ENCODE measurements at places on chromosomes 7 and 10.

GRCh38 chr7:2168615-2169311 is 64.0 kb downstream of the MAD1L1 start:
- DNase-seq: no peak

DNA sequence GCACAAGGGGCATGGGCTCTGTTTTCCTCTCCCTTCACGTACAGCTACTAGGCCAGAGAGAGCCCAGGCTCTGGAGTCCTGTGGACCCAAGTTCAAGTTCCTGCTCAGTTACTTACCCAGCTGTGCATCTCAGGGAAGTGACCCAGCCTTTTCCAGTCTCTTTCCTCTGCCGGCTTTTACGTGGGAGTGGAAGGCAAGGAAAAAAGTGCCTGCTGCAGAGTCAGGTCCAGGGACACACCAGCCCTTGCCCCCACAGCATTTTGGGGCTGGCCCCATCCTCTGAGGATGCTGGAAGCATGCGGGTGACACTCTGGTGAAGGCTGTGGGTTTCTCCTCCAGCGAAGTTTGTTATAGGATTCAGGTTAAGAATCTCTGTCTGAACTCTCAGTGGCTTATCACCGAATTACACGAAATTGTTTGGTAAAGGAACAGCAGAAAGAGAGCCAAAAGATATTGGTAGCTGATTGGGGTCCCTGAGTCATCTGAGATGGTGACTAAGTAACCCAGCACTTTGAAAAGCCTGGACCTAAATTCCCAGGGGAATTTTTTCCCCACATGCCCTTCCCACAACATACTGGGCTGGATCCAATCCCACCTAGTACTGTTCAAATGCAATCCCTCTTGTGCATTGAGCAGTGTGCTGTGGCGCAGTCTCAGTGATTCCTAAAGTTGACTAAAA is 424.3 kb downstream of the RPS24 start:
- no peak for DNase-seq

DNA sequence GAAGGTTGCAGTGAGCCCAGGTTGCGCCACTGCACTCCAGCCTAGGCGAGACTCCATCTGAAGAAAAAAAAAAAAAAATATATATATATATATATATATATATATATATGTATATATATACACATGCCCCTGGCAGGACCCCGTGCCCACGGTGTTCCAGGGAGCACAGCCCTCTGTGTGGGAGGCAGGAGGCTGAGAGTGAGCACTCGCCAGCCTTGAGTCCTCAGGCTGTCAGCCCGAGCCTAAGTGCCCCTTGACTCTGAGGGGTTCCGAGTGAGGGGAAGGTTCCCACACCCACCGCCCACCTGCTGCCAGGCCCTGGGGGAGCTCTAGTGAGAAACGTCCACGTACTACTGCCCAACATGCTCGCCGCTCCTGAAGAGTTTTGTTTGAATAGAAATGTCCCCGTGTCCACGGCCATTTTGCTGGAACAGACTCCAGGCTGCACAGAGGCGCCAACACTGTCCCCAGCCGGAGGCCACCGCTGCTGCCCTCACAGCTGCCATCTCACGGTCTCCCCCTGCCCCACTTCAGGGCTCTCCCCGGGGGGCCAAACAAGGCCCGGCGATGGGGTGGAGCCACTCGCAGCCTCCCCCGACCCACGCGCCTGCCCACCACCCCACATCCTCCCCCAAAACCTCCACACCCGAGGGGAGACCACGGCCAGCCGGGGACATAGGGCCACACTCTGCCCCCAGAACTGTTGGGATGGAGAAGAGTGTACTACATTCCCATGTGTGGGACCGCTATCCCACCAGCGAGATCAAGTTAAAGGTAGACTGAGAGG is 62.8 kb upstream of the EBF3 start:
- no peak for DNase-seq

DNA sequence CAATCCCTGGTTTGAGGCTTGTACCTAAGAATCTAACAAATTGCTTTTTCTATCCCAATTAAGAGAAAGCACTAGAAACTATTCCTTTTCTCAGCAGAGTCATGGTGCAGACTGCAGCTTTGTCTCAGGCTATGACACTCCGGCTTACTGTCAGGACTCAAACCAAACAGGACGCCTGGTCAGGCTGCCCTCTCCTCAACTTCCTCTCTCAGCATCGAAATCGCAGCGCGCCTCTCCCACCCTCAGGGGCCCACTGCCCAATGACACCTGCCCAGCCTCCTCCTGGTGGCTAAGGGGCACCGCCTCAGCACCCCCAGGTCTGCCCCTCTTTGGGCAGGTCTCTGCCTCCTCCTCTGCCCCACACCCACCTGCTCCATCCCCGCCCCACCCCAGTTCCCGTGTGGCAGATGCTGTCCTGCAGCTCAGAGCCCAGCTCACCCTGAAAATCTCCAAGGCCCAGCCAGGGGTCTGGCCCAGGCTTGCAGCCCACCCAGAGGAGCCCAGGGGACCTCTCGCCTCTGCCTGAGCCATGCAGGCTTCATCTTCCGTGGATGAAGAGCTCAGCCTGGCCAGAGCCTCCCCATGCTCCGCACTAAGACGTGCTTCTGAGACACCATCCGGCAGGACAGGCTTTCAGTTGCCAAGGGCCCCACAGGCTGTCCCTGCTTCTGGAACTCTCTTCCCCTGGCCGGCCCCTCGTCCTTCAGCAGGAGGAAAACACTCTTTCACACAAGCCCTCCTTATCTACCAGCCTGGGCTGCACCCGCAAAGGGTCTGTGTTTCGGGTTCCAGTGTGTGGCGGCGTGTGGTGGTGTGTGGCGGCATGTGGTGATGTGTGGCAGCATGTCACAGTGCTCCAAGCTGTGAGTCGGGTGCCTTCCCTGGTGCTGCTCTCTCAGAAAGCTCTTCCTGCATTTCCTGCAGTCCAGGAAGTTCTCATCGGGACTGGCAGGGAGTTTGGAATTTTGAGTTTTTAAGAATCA is 16.4 kb upstream of the PTPRN2 start:
- no peak for DNase-seq

DNA sequence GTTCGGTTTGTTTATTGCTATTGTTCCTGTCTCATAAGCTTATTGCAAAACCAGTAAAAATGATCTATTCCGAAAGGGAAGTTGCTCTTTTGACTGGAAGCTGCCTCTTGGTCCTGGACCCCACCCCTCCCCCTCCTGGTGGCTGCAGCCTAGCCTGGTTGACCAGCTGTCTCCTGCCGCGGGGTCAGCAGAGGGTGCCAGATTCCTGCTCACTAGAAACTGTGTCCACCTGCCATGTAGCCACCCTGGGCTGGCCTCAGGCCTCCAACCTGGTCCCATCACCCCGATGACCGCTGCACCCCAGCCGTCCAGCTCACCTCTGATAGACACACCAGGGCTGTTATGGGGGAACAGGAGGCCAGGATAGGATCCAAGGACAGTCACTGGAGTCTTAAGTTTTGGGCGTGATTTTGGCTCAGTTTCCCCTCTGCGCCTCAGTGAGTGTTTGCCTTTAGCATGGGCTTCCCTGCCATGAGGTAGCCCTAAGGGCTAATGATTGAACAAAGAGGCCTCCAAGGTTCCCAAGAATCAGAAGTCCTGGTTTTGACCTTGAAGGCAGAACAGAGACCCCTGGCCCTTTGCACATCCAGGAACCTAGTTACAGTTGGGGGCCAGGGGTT is 32.9 kb upstream of the SLF2 start:
- DNase-seq: no peak

DNA sequence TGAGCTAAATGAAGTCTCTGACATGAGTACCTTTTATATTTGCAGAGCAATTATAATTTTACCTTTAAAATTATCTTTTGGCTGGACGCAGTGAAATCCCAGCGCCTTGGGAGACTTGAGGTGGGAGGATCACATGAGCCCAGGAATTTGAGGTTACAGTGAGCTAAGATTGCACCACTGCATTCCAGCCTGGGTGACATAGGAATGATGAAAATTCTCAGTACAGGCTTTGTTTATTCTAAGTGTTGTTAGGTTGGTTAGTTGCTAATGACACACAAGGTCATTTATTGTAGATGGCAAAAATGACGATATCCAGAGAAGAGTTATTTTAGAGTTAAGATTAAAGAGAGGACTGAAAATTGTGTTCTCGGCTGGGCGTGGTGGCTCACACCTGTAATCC is 87.6 kb downstream of the XRCC2 start:
- no peak for DNase-seq

GRCh38 chr7:99386584-99387238 is 12.2 kb downstream of the ARPC1B start:
- no peak for DNase-seq

GRCh38 chr10:10830293-10830986 is 187.2 kb upstream of the CELF2 start:
- DNase-seq: no peak

DNA sequence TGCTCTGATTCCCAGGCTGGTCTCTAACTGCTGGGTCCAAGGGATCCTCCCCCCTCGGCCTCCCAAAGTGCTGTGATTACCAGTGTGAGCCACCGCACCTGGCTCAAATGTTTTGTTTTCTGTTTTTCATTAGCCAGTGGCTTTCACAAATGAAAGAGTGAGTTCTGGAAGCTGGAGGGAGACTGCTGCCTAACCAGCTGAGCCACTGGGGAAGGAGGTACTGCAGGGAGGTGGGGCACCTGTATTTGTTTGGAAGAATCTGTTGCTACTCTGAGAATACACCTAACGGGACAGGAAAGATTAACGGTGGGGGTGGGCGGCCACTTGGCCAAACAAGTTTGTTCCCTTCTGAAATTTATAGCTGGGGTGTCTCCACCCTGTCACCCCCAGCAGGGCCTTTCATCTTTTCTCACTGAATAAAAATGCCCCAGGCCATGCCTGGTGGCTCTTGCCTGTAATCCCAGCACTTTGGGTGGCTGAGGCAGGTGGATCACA is 4.7 kb downstream of the STOX1 start:
- DNase-seq: no peak

GRCh38 chr7:131522325-131522930 is 34.0 kb downstream of the PODXL start:
- no peak for DNase-seq

DNA sequence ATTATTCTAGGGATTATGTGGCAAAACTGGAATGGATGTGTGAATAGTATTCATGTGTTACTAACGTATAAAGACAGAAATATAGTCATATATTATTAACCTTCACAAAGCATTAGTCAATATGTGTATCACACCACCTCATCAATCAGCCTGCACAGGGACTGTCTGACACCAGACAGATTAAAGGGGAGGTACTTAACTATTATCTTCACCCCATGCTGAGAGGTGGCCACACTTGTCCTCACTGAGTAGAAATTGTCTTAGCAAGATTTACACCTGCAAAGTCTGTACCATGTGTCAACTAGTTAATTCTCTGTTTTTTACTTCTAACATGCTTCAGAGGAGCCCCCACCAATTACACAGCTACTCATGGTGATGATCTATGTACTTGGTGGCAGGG is 146.3 kb upstream of the LRGUK start:
- no peak for DNase-seq
